ENCODE measurements at places on chromosomes 3 and 15.

- DNase-seq: no peak
These were observed 558.0 kb upstream of the TGFBR2 start for GRCh38 chr3:30048431-30048830.

DNA sequence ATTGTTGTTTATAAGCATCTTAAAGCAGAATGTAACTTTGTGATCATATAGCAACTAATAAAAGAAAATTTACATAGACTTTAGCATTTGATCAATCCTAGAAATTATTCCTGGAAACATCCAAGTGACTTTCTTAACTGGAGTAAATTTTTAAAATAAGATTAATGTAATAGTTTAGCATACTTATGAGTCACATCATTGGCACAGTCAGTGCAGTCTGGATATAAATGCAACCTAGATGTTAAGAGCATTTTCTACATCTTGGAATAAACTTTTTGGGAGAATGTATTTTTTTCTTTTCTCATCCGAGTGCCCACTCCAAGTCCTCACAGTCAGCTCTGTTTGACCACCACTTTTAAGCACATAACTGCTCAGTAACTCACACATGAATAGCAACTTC, 324.6 kb upstream of the PLSCR5 start:
- no peak for DNase-seq

DNA sequence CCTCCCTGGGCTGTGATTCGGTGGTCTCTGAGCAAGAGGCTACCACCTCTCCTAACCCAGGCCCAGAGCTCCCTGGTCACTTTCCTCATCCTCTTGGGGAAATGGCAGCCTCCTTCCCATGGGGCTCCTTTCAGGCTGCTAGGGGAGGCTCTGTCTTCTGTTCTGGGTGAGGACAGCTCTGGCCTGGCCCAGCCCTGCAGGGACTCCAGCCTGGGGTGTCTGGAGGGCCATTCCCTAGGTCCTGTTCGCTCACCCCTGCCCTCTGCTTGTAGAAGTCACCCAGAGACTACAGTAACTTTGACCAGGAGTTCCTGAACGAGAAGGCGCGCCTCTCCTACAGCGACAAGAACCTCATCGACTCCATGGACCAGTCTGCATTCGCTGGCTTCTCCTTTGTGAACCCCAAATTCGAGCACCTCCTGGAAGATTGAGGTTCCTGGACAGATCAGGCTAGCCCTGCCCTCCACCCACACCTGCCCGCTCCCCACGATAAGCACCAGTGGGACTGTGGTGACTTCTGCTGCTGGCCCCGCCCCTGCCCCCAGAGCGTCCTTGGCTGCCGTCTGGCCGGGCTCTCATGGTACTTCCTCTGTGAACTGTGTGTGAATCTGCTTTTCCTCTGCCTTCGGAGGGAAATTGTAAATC, 30.9 kb downstream of the PRKCD start:
- no peak for DNase-seq

- DNase-seq: no peak
These were observed 127.9 kb upstream of the SLC6A11 start for GRCh38 chr3:10688126-10688525.

DNA sequence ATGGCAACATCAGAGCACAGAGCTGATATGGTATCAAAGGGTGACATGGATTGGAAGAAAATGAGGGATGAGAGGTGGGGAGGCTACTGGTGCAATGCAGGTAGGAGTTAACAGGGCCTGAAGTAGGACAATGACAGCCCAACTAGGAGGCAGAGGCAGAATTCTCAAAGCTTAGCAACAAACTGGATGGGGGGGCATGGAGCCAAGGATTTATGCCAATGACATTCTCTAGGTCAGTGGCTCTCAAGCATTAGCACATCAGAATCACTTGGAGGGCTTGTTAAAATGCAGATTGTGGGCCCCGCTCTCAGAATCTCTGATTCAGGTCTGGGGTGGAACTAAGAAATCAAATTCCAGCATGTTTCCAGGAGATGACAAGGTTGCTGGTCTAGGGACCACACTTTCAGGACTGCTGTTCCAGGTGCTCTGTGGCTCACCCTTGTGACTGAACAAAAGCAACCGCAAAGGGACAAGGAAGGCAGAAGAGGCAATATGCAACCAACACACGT, 98.0 kb upstream of the TNIK start:
- DNase-seq: no peak

DNA sequence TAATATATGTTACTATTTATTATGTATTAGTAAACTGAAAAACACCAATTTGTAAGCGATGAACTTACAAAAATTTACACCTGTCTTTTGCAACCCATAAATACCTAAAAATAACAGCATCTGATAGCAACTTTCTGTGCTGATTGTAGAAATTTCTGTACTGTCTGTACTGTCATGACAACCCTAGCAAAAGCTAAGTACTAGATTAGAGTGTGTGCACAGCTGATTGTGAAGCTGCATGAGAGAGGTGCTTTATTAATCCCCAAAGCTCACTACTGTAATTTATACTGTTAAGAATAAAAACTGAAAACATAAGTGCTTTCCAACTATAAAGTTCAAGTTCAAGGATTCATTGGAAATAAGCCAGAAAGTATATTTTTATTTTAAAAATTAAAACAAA, 815 bp downstream of the BCL2A1 start:
- DNase-seq: no peak

- DNase-seq: no peak
These were observed 108.1 kb upstream of the THBS1 start for GRCh38 chr15:39472621-39473297.

GRCh38 chr3:99999536-99999935, 114.8 kb downstream of the FILIP1L start:
- DNase-seq: no peak

GRCh38 chr3:11709782-11710181, 66.1 kb upstream of the VGLL4 start:
- DNase-seq: no peak

DNA sequence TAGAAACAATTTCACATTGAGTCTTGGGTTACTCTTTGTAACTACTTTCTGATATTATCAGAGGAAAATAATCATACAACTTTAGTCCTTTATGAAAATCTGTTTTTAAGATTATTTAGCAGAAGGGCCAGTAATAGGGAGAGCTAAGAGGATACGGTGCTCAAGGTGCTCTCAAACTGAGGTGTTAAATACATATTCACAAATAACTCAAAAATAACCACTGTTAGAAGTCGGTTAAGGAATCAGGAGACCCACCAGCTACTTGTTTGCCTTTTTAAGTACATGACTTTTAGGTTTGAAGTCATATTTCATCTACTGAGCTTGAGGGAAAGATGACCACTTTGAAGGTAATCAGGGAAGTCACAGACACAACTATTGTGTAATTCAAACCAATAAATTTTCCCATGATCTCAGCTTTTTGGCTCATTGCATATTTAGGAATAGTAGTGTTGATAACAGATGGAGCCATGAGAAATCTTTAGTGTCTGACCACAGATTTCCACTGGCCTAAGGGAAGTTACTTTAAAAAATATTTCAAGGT, 1.4 kb upstream of the RSRC1 start:
- DNase-seq: no peak

GRCh38 chr3:197718891-197719290, 17.8 kb downstream of the RUBCN start:
- DNase-seq: no peak

- no peak for DNase-seq
These were observed 19.9 kb downstream of the PXK start for GRCh38 chr3:58352626-58353025.

DNA sequence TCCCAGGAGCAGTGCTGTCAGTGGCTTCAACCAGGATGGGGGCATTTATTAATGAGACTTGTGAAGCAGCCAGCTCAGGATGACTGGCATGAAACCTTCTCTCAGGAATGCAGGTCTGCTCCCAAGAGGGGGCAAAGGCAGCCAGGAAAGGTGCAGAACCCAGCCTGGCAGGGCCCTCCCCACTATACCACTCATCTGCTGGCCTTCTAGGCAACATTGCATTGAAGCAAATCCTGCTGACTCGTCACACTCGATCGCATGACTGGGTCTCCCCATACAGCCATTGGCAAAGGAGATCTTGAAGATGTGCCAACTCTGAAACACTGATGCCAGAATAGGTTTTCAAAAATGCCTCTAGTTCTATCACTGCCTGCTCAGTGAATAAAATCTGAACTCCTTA, 65.7 kb upstream of the CMTM7 start:
- no peak for DNase-seq

DNA sequence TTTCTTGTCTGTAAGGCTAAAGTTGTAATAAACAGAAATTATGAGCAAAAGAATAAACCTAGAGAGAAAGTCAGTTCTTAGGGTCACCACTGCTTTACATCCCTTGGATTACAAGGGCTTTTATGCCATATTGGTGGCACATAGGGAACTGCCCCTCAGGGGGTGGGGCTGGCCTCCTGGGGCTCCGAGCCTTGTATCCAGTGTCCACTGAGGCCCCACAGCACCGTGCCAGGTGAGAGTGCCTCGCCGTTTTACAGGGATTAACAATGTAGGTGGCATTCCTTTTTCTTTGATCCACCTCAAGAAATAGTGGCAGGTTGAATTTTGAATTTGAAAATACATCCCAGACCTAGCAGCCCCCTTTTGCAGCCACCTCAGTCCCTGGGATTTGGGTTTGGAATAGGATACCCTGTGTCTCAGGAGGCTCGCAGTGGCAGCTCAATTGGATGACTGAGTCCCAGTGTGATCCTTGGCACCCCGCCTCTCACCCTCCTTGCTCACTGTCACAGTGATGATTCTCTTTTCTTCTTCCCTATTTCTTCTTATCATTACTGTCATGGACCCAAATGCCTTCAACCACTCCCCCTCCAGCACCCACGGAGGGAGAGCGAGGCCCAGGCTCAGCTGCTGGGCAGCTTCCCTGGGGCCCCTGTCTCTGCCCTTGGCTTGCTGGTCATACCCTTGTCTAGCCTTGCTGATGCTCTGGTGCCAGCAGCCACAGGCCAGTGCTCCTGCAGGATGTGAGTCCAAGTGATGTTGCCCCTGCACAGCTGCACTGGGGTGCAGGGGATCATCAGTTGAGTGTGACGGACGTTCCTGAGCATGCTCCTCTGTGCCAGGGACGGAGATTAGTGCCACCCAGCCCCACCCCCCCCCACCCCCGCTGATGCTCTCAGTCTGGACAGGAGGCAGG, 137.9 kb downstream of the DNAJB8 start:
- no peak for DNase-seq

GRCh38 chr3:190746986-190747385, 115.5 kb downstream of the GMNC start:
- no peak for DNase-seq

DNA sequence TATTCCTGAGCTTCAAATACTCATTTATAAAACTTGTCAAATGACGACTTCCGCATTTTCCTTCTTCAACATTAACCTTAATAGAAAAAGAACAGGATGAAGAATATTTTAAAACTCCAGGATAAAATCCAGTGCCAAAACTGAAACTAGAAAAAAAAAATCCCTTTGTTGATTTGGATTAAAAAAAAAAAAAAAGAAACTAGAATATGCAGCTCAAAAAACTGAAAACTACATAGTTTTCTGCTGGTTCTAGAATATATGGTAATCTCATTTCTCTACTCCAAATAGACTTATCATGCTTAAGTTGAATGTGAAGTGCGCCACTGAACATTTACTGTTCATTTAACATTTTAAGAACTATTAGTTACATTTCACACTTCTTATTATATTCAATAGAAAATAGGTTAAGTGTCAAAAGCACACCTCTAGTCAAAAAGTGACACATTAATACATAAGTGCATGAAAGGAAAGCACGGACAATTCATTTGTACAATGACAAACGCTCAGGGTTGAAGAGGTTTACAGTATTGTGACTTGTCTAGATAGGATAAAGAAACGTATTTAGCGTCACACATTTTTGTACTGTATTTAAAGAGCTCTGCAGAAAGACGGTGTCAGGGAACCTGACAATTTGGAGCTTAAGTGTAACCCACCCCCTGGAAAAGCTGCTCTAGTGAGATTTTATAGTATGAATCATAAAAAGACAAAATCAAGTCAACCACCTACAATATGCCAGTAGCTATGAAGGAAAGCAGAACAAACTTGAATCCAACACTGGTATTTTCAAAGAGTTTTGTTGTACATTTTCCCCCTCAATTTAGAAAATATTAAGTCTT, 5.8 kb downstream of the TRA2B start:
- no peak for DNase-seq

GRCh38 chr15:100094127-100094510, 247.7 kb downstream of the ADAMTS17 start:
- DNase-seq: no peak

DNA sequence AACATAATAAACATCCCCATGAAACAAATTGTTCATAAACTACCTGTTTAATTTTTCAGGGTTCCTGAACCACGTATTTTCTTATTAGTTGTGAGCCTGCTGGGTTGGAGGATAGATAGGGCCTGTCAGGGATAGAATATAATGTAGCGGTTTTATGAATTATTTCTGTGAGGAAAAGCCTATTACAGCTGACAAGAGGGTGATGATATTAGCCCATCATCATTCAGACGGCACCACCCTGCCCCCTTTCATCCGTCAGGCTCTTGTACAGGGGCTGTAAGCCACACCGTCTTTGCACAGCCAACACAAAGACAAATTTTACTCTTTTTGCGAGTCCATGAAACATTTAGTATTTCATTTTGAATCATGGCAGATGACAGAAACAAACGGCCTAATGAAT, 335.3 kb upstream of the TMCO5A start:
- no peak for DNase-seq

GRCh38 chr3:13483286-13483685, 3.2 kb downstream of the HDAC11 start:
- DNase-seq: no peak

- DNase-seq: no peak
These were observed 22.9 kb upstream of the ARIH1 start for GRCh38 chr15:72451224-72451623.

DNA sequence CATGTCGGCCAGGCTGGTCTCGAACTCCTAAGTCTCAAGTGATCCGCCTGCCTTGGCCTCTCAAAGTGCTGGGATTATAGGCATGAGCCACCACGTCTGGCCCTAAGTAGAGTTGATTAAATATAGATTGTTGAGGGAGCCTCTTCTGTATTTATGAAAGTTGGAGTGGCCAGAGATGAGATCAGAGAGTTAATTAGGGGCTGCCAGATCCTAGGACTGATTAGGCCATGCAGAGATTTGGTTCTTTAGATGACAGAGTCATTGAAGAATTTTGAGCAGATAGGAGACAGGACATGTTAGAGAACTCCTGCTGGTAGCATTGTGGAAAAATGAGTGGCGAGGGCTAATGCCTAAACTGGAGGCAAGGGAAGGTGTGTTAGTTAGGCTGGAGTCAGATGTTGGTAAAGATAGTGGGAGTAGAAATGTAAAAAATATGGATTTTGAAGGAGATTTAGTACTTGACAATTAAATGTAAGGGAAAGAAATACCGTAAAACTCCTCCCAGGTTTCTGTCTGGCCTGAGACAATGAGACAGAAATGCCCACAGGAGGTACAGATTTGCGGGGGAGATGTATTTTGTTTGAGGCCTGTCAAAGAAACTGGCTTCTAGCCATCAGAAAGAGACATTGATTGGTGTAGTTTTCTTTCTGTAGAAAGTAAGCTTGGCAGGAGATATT, 23.4 kb downstream of the SACM1L start:
- no peak for DNase-seq

GRCh38 chr3:175914785-175915184, 1055.7 kb downstream of the NAALADL2 start:
- DNase-seq: no peak
